ENCODE measurements at places on chromosomes 11 and 22. TPM values are rescaled to one million over a fixed set of nuclear protein-coding genes. Genes with fewer than 3 reads are reported as not detected.

DNA sequence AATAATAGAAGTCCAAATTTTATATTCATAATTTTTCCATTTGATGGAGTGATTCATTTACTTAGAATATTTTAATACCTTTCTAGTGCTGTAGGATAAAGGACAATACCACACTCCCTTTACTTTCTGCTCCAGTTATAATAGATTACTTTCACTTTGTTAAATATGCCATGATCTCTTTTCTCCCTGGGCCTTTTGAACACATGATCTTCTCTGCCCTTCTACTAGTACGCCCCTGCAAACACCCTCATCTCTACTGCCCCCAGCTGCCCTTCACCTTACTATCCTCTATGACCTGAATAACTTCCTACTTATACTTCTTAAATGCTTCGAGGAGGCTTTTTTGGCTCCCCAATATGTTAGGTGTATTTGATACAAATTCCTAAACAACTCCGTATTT lies 177.3 kb downstream of the GUCY1A2 start:
- no peak overlapping the region for H3K4me3 ChIP-seq
- H3K27ac ChIP-seq = no peak overlapping the region
- H3K4me1 ChIP-seq = no peaks in the 10 kb centered on the region
- no peaks in the 10 kb centered on the region for H3K36me3 ChIP-seq

DNA sequence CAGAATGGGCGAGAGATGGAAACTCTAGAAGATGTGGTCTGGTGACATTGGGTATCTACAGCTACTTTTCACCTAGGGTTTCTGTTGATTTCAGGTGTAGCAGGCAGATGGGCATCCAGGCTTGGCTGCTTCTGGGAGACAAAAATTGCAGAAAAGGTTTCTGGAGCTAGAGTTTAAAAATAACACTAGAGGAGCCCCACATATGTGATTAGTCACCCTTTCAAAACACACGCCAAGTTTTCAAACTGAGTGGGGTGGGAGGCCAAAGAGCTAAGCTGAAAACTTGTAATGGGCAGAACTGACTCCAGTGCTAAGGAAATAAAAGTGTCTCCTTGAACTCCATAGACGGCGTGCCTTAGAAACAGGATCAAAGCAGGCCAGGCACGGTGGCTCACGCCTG lies 80.8 kb downstream of the GRK3 start:
- H3K4me1 ChIP-seq = no peaks in the 10 kb centered on the region
- H3K4me3 ChIP-seq = no peak overlapping the region
- no peak for DNase-seq
- peak overlapping the region; percentile 23 for H3K27ac ChIP-seq

DNA sequence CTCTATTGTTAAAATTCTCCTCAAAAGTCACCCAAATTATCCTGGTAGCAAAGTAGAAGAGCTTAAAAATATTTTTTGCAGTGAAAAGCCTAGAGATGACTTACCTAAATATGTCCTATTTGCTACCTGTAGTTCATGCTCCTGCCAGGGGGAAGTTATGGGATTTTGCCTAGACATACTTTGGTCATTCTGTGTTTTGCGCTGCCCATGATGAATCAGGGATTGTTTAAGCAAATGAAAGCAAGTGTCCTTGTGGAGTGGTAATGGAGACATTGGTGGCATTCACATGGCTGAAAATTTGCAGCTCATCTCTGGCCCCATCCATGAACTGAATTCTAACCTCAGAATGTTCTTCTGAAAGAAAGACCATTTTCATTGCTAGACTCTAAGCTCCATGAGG lies 14.6 kb upstream of the SESN3 start:
- no peak overlapping the region for H3K27ac ChIP-seq
- H3K4me3 ChIP-seq = no peak overlapping the region
- no peaks in the 10 kb centered on the region for H3K36me3 ChIP-seq
- no peak for DNase-seq
- H3K4me1 ChIP-seq = no peaks in the 10 kb centered on the region

DNA sequence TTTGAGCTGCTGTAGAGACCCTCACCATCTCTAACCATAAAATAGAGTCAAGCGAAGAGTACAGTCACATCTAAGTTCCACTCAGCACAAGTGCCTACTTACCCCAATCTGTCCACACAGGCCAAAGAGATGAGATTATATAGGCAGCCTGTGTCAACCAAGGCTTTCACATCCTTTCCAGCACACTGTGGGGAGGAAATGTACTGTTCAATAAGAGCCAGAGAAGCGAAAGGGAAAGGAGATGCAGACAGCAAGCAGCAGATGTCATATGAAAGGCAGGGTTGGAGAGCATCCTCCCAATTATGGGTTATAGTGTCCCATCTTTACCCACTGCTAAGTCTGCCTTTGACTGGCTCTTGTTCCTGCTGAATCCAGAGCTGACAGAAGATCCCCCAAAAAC lies 16.4 kb downstream of the NRIP3 start:
- no peak overlapping the region for H3K4me3 ChIP-seq
- no peaks in the 10 kb centered on the region for H3K36me3 ChIP-seq
- H3K27ac ChIP-seq = no peak overlapping the region
- H3K27me3 ChIP-seq = no peaks in the 10 kb centered on the region

GRCh38 chr11:18633256-18634139 lies 644 bp downstream of the SPTY2D1 start:
- no peaks in the 10 kb centered on the region for H3K4me1 ChIP-seq
- H3K36me3 ChIP-seq = no peaks in the 10 kb centered on the region
- DNase-seq = no peak
- H3K4me3 ChIP-seq = peak overlapping the region; percentile 83
- no peaks in the 10 kb centered on the region for H3K27me3 ChIP-seq

DNA sequence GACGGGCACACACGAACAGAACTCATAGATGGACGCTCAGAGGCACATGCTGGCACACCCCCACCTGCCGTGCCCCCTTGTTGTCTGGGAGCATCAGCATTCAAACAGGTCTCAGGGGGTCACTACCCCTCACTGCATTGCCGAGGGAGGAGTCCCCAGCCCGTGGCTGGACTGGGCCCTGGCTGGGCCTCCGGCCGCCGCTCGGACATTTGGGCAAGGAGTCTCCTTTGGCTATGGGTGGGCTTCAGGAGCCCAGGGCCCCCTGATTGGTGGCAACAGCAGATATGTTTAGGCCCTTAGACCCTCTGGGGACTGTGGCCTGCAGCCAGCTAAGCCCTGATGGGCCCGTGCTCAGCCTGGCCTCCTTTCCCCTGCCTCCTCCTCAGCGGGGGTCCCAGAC lies 41.9 kb downstream of the FLRT1 start:
- H3K4me1 ChIP-seq = no peaks in the 10 kb centered on the region
- no peaks in the 10 kb centered on the region for H3K27me3 ChIP-seq
- H3K27ac ChIP-seq = no peak overlapping the region
- DNase-seq = no peak
- no peaks in the 10 kb centered on the region for H3K36me3 ChIP-seq

DNA sequence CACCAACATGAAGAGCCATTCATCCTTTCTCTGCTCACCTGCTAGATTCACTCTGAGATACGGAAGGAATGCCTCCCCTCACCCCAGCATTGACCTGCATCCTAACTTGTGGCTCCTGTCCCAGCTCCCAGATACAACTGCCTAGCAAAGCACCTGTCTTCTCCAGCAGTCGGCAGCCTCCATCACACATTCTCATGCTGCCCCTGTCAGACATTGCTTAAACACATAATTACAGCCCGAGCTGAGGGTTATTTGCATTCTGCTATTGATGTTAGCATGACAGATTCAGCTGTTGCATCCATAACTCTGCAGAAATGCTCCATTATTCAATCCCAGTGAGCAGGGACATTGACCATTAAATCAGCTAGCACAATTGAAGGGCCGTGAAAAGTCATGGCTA lies 184.4 kb upstream of the NARS2 start:
- H3K36me3 ChIP-seq = no peaks in the 10 kb centered on the region
- no peak for DNase-seq
- H3K4me1 ChIP-seq = no peaks in the 10 kb centered on the region
- no peak overlapping the region for H3K27ac ChIP-seq

DNA sequence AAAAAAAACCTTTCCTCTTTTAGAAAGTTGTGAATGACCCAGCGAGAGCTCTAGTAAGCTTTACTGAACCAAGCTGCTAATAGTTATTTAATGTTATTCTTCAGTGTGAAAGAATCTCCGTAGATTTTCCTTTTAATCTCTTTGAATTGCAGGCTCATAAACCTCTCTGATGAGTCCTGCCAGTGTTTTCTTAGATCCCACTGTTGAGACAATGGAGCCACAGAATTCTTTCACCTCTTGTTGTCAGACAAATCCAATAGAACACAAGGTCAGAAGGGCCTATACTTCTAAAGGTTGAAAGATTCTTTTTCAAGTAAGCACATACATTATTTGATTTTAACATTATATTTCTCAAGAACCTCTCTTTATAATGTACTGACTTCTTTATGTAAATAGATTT lies 52.2 kb downstream of the DNAJC24 start:
- H3K4me3 ChIP-seq = no peak overlapping the region
- no peaks in the 10 kb centered on the region for H3K27me3 ChIP-seq
- no peaks in the 10 kb centered on the region for H3K4me1 ChIP-seq
- H3K27ac ChIP-seq = no peak overlapping the region
- H3K36me3 ChIP-seq = no peaks in the 10 kb centered on the region

DNA sequence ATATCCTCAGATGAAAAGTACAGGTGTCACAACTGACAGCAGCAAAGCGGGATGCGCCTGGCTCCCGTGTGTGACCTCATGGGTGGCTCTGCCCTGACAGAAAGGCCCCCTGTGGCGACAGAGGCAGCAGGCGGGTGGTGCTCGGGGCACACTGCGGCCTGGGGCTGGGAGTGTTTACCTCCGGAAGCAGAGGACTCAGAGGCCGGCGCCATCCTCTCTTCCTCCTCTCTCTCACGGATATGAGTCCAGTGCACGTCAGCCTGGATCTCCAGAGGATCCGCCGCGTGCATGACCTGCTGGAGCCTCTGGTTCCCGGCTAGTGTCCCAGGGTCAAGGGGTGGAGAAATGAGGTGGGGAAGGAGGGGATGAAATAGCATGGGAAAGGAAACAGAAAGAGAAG lies 53.2 kb upstream of the BID start:
- no peak overlapping the region for H3K27ac ChIP-seq
- no peak for DNase-seq
- H3K4me3 ChIP-seq = no peak overlapping the region

DNA sequence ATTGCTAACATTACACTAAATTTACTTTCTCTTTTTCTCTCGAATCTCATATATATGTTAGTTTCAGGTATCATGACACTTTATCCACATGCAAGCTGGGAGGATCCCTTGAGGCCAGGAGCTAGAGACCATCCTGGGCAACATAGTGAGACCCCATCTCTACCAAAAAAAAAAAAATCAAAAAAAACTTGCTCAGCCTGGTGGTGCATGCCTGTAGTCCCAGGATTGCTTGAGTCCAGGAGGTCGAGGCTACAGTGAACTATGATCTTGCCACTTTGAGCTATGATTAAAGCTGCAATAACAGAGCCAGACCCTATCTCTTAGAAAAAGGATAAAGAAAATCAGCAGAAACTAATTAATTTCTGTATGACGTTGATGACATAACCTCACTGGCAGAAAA lies 3.7 kb upstream of the UPK3A start:
- no peak overlapping the region for H3K4me3 ChIP-seq
- peaks cover 7% of the 10 kb centered on the region for H3K4me1 ChIP-seq
- DNase-seq = no peak
- H3K27me3 ChIP-seq = no peaks in the 10 kb centered on the region
- peak overlapping the region; percentile 79 for H3K27ac ChIP-seq

DNA sequence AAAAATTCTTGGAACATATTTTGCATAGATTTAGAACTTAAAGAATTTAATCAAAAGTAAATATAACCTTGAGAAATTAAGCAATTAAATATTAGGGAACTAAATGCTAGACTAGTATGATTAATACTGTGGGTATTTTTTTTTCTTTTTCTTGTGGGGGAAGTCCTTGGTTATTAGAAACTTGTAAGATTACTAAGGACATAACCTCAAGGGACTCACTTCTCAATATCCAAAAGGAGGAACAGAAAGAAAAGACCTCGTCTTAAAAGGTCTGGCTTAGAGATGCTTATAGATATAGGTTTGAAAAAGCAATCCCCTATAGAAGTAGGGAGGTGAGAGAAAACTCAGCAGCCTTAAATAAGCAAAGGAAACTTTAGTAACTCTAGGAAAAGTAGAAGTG lies 368.5 kb downstream of the INSC start:
- H3K4me1 ChIP-seq = no peaks in the 10 kb centered on the region
- DNase-seq = no peak
- no peak overlapping the region for H3K27ac ChIP-seq
- no peak overlapping the region for H3K4me3 ChIP-seq

DNA sequence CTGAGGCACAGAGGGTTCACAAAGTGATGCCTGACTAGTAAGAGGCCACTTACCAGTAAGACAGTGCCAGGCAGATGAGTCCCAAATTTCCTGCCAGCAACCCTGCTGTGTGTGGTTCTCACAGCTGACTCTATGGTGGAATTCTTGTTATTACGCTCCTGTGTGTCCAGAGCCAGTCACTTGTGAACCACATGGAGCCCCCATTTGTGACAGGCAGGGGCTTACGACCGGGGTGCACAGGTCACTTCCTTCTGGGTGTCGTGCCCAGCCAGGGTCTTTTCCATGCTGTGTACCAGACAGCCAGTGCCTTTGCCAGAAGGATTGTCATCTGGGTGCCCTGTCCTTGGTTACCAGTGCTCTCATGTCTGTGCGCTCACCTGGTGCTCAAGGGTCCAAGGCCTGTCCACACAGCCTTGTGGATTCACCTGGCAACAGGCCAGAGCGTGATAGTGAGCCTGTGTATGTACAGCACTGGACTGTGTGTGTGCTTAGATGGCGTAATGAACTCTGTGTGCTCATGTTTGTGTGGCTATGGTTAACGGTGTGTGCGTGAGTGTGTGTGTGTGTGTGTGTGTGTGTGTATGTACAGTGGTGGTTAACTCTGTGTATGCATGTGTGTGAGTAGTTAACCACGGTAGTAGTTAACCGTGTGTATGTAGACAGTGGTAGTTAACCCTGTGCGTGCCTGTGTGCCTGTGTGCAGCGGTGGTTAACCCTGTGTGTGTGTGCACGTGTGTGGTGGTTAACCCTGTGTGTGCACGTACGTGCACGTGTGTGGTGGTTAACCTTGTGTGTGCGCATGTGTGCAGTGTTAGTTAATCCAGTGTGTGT lies 18.6 kb downstream of the GRAMD4 start:
- H3K36me3 ChIP-seq = no peaks in the 10 kb centered on the region
- DNase-seq = no peak

DNA sequence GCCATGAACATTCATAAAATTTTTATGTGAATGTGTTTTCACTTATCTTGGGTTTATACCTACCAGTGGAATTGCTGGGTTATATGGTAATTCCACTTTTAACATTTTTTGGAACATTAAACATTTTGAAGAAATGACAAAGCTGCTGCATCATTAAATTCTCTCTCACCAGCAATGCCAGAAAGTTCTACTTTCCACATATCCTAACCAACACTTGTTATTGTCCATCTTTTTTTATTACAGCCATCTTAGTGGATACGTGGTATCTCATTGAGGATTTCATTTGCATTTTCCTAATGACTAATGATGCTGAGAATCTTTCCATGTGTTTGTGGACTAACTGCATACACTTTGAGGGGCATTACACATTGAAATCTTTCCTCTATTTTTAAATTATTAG lies 122.6 kb downstream of the SIK3 start:
- no peaks in the 10 kb centered on the region for H3K36me3 ChIP-seq
- H3K4me3 ChIP-seq = no peak overlapping the region
- no peaks in the 10 kb centered on the region for H3K4me1 ChIP-seq
- H3K27me3 ChIP-seq = no peaks in the 10 kb centered on the region
- DNase-seq = no peak

Gene DBX1
- total RNA-seq = not detected

Gene OR51I1
- total RNA-seq = 1.1 TPM

Gene MUC6
- 0.74 TPM for total RNA-seq

Gene GAL3ST1
- 1.1 TPM for total RNA-seq

Gene YAP1
- 210 TPM for total RNA-seq

Gene H19
- total RNA-seq = 163 TPM
